ENCODE measurements at places on chromosomes 7 and 10.

DNA sequence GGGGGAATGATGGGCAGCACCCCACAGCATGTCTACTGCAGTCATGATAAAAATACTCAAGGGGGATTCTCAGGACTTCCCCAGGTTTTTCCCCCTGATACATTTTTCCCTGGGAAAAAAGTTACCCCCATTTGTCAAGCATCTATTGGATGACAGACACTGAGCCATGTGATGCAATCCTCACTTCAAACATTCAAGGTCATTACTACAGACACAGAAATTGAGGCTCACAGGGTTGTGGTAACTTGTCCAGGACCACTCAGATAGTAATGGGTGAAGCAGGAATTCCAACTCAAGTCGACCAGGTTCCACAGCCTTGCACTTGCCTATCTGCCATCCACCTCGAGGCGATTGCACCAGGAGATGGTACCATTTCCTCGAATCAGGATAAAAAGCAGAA, 31.7 kb downstream of the PPP1R3C start:
- DNase-seq: no peak

DNA sequence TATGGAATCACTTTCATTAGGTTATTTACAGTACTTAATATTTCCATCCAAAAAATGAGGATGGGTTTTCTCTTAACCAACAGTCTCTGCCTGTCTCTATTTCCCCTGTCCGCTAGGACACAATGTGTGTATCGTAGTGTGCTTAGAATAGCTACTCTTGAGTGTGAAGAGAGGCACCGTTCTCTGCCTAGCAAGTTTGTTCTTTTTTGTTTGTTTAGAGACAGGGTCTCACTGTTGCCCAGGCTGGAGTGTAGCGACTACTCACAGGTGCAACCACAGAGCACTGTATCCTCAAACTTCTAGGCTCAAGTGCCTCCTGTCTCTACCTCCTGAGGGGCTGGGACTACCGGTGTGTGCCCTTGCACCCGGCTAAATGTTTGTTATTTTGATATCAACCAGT, 121.9 kb downstream of the ANK3 start:
- DNase-seq: no peak

DNA sequence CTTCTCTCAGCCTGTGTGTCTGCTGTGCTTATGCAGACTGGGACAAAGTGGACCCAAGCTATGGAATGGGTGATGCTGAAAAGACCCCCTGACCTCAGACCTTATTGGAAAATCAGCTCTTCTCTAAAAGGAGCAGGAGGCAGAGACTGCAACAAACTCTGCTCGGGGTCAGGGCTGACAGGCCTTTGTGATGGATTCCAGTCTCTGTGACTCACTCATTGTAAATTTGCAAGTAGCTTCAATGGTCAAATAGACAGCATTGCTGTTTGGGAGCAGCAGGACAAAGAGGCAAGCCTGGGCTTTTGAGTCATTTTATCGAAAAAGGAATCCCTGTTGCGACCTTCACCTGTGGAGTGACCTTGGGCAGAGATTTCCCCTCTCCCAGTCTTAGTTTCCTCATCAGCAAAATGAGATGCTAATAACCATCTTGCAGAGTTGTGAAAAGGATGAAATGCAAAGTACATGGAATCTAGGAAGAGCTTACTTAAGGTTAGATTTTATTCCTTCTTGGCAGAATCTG, 26.1 kb upstream of the GPR26 start:
- DNase-seq: no peak

GRCh38 chr10:33204031-33204430, 130.4 kb downstream of the NRP1 start:
- DNase-seq: no peak

- DNase-seq: no peak
These were observed 16.7 kb upstream of the C10orf71 start for GRCh38 chr10:49282306-49282705.
